Omental fat pad (tissue), 4 donors: ENCODE measurements at places on chromosomes 2 and 18. TPM values are rescaled to one million over a fixed set of nuclear protein-coding genes. Genes with fewer than 3 reads are reported as not detected.
A peak's percentile ranks its signal among the peaks of the same experiment; 100 is the strongest.

DNA sequence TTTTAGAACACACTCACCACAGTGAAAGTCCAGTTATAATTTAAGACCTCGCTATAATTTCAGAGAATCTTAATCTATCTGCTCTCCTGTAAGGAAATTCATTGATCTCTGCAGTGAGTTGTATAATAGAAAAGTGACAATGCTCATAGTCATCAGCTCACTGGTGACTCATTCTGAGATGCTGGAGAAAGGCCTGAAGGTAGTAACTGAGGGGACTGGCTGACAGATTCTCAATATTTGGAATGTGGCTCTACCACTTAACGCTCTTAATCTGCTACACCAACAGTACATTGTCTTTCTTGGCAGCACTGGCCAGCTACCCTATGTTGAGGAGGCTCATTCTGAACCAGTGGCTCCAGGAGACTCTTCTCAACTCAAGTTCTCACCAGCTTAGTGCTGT, 246.1 kb downstream of the RPRM start:
- DNase-seq = no peak

DNA sequence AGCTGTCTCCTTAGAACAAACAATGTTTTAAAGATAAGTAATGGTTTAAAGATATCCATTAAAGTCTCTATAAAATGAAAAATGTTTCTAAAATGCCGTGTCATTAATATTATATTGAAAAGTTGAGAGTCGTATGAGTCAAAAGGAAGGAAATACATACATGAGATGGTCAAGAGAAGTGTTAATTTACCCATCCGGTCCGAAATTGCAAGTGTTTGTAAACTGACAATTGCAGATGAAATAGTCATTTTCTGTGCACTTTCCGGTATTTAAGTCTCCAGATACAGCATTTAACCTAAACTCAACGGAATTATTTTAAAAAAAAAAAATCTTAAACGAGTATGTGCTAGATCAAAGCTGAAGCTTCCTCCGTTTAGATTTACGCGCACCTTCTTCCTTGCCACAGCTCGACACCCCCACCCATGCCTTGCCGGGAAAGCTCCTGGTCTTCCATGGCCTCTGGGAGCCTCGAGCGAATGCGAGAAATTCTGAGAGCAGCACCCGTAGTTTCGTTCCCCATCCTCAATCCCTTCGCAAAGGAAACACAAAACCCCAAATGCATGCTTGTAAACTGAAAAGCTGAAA, 1.8 kb downstream of the DSC3 start:
- no peak for DNase-seq

DNA sequence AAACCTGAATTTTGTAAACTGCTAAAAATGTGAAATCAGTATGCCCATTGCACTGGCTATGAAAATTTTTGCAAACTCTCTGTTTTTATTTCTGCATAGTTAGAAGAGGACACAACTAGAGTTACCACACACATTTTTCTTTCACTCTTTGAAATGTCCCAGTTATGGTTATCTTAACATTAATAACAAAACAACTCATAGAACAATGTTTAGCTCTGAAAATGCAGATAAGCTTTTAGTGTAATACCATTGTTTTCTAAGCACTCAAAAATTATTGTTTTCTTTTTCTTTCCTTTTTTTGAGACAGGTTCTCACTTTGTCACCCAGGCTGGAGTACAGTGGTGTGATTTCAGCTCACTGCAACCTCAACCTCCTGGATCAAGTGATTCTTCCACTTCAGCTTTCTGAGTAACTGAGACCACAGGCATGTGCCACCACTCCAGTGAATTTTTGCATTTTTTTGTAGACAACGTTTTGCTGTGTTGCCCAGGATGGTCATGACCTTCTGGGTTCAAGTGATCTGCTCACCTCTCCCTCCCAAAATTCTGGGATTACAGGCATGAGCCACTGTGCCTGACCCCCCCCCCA, 1204.5 kb upstream of the ZEB2 start:
- no peak for DNase-seq

DNA sequence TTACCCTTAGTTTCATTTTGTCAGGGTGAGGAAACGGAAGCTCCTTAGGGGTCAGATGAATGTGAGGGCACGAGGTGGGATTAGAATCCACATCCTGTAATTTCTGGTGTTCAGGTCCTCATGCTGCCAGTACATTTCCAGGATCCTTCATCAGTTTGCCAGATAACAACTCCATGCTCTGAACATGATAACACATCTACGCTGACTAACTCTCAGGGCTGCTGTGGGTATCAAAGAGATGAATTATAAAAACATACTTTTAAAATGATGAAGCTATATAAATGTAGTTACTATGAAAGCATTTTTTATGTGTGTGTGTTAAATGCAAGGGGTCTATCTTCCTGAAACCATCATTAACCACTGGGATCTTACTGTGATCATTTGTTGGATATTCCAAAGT, 325.9 kb downstream of the SLC8A1 start:
- DNase-seq = no peak

DNA sequence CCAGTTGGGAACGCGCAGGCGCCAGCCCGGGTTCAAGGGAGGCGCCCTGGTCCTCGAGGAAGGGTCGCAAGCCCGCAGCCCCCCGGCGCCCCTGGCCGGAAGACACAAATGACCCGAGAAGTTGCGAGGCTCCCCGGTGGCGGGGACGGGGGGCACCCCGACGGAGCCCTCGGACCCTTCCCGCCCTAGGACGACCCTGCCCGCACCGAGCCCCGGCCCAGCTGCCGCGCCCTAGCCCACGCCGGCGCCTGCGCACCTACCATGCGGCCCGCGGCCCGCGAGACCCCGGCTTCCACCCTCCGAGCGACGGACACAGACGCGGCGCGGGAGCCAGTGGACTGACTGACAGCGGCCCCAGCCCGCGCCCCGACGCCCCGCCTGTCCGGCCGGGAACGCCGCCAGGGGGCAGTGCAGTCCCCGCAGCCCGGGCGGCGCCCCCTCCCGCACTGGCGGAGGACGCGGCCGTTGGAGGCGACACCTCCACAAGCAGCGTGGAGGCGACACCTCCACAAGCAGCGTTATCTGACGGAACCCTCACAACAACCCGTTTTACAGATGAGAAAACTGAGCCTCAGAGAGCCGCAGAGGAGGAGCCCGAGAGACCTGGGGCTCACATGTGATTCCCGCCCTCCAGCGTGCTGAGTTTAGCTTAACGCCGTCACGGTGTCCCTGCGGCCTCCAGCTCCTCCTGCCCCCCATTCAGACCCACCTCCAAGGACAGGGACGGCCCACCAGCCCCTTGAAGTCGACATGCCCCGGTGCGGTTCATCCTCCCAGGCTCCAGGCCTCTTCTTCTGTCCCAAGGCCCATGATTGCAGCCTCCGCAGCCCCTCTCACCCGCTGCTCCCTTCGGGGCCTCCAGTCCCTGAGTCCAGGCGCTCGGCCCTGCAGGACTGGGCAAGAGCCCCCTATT, at the start of gene NMUR1:
Gene NMUR1 (minus strand): TSS at position 347 of the 913 bp plus-strand sequence. CDS start 84 bp downstream, at position 263.
- peak; percentile 42 for DNase-seq

- DNase-seq = no peak
These were observed 150.3 kb upstream of the CAPN13 start for GRCh38 chr2:30957591-30957990.

GRCh38 chr2:173747035-173747434, 218.1 kb downstream of the SP3 start:
- DNase-seq = no peak

DNA sequence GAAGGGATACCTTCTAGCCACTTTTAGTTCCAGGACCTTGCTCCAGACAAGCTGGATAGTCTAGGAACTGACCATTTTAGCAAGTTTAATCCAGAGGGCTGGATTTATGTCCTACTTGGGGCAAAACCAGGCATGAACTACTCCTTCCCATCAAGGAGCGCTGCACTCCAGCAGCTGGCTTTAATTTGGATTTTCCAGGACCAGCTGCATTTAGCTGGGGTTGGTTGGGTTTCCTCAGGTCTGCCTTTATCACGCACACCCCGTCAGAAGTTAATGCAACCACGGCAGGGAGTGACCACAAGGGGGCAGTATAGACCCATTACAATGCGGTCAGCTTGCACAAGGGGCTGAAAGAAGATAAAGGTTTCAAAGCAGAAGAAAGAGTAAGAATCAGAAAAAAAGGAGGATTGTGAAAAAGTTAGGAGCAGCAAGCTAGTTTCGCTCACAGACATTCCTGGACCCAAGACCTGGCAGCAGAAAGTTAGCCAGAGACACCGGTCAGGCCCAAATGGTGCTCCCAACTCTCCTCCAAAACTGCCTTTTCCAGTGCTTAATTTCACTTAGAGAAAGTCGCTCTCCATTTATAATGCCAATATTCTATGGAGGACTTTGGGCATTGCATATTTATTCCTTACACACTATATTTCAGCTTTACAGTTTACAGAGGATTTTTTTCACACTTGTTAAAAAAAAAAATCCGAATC, 40.1 kb downstream of the SLC4A1AP start:
- DNase-seq = peak; percentile 92

Gene LOXL3
- total RNA-seq = 7.6 TPM

Gene PTRHD1
- total RNA-seq = 17.4 TPM

Gene GREB1L
- total RNA-seq = 6.0 TPM
